ENCODE measurements at places on chromosomes 1 and 21.
A peak's percentile ranks its signal among the peaks of the same experiment; 100 is the strongest.

DNA sequence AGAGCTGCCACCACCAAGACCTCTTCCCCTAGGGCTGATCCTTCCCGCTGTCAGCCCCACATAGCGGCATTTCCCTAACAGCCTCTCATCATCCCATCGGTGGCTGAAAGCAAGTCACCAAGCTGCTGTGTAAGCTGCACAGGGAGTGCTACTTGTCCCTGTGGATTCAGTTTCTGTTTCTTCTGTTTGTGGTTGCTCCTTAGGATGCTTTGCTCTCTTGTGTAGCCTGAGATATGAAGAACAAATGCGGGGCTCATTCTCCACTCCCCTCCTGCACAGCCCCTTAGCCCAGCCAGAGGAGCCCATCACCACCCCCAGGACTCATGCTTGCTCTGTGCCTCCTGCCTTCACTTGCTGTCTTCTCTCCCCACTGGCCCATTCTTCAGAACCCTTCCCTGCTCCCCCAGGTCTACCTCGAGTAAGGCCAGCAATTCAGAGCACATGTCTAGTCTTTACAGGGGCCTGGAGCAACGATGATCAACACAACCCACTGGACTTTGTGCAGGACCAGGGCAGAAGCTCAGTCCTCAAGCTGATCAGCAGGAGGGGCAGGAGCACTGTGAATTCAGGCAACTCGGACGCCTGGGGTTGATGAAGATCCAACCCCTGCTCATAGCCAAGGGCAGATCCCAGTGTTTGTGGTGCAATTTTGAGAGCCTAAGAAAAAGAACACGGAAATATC, 82.6 kb upstream of the GALNT2 start:
- no peak for DNase-seq

GRCh38 chr1:74504125-74504932, 8.1 kb downstream of the LRRC53 start:
- peak; percentile 62 for DNase-seq

GRCh38 chr1:11858968-11859871, 475 bp upstream of the NPPB start:
- DNase-seq: peak; percentile 67

DNA sequence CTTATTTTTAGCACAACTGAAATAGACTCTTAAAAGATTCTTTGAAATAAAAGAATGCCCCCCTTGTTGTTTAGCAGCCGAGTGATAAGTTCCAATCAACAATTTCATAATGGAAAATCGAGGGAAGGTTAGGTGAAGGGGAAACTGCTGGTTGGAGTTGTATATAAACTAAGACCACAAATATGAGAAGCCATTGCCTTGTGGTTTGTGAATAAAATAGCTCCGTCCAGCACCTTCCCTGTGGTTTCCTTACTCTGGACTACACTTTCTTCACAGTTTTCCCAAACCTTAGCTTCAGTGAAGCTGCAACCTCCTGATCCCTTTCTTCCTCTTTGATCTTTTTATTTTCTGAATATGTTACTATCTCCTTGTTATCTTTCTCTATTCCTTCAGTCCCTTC, 6.7 kb upstream of the RAB3GAP2 start:
- DNase-seq: no peak

- DNase-seq: peak; percentile 20
Observed at GRCh38 chr1:2413495-2414296, 1.3 kb upstream of the PEX10 start.

DNA sequence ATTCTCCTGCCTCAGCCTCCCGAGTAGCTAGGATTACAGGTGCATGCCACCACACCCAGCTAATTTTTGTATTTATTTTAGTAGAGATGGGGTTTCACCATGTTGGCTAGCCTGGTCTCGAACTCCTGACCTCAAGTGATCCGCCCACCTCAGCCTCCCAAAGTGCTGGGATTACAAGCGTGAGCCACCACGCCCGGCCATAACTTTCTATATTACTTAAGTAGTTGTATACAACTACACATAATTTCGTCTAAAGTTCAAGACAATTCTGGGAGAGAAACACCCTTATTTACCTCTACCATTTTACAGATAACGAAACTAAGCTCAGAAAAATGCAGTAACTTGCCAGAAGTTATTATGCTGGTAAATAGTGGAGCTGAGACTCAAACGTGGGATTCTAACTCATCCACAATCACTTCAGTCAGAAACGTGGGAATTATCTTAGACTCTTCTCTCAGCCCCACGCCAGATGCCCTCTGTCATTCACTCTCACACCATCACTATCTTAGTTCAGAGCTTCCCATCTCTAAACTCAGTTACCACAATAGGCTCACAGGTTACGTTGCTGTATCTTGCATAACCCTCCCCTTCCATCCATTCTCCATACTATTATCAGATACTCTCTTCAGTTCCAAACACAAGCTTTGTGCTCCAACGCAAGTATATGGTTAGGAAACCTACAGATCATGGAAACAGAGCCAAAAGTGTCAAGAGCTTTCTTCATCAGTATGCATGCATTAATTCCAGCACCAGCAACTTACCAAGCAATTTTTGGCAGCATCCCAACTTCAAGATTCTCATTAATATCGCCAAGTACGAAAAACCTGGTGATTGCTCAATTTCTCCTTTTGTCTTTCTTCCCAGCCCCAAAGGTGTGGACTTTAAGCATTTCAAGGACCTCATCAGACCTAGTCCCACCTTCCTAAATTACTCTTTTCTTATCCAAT, 69.3 kb downstream of the RERE start:
- no peak for DNase-seq

DNA sequence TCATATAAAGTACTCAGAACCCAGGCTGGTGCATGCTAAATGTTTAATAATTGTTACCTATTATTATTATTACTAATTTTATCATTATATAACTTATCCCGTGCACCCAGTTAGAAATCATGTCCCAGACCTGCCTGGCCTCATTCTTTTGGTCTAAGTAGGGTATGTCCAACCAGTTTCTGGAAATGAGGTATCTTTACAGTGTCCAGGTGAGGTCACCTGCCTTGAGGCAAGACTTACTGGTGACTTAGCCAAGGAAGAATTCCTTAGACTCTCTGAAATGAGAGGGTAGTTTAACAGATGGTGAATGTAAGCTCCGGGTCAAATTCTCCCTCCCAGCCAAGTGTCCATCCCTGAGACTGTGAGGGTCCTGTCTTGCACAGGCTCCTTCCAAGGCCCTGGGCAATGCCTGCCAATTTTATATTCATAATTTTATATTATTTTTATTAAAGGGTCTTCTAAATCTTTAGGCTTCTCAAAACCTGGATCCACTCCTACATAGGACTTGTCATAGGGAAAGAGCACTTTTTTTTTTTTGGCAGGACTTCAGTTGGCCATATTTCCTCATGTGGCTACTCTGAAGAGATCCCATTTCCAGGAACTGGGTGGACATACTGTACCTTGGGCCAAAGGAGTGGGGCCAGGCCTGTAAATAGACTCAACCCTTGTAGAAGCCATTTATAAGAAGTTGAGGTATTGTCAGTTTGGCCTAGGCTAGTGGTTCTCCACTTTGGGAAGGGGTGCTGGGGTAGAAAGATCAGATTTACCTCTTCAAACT, 96.7 kb upstream of the KCNA3 start:
- DNase-seq: no peak

DNA sequence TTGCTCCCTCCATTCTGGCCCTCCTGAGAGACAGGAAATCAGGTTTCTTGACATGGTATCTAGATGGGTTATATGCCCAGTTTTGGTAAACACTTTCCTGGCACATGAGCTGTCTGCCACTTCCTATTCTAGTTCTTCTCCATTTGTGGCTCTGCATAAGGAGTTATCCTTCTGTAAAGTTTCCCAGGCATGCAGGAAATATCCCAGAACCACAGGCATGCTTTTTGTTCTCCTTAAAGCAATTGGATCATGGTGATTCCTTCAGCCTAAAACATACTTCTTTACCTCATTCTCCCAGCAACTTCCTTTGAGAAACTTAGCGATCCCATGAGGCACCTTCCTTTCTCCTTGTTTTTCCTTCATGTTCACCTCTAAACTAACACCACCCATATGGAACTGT, 199.8 kb downstream of the CRB1 start:
- no peak for DNase-seq

DNA sequence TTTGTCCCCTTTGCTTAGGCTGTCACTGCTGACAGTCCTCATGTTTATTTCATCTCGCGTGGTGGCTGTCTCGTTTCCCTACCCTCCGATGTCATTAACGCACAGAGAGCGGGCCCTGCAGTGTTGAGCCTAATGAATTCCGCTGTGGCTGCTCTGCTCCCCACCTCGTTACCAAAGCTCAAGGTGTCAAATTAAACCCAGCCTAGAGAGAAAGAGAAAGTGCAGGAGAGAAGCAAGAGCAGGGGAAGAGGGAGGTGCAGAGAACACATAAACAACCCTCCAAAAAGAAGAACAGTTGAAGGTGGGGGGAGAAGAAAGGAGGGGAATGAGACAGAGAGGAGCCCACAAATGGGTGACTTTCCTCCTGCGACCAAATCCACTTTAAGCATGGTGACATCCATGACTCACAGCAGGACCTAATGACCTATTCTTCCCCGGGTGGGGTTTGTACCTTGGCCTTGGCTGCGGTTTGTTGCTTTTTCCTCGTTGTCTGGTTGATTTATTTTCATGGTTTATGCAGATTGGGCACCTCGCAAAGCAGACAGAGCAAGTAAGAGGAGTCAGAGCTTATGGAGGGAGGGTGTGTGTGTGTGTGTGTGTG, 92.5 kb downstream of the PBX1 start:
- no peak for DNase-seq

DNA sequence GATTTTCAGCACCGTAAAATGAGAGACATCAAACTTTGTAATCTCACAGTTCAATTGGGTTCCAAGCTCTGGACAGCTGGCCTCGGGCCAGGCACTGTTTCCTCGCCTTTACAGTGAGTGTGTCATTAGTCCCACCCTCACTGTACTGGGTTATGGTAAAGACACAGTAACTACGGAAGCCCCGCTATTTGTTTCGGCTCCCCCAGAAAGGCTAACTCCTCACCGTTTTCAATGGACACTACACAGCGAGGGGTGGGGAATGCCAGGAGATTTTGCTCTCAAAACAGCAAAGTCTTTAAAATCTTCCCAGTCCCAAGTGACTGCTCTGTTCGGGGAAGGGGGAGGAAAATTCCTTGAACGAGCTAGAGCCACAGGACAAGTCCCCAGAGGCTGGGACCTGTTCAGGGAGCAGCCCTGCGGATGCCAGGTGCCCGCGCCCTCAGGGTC, 757 bp upstream of the SPSB1 start:
- no peak for DNase-seq

GRCh38 chr1:29805896-29806160, 569.5 kb downstream of the PTPRU start:
- DNase-seq: no peak

All from MM.1S (cell line).